ENCODE measurements at places on chromosomes 11 and 22. TPM values are rescaled to one million over a fixed set of nuclear protein-coding genes. Genes with fewer than 3 reads are reported as not detected.

- H3K27ac ChIP-seq, result no peak overlapping the region
- no peak overlapping the region for H3K4me3 ChIP-seq
- DNase-seq, result no peak
- H3K4me1 ChIP-seq, result peaks cover 10% of the 10 kb centered on the region
- no peaks in the 10 kb centered on the region for H3K27me3 ChIP-seq
Observed at GRCh38 chr22:36068776-36069344, 40.2 kb upstream of the RBFOX2 start.

GRCh38 chr11:38176686-38177322, 1578.8 kb upstream of the RAG2 start:
- no peak overlapping the region for H3K4me3 ChIP-seq
- no peaks in the 10 kb centered on the region for H3K27me3 ChIP-seq

GRCh38 chr22:25494774-25495173, 69.7 kb upstream of the GRK3 start:
- H3K27ac ChIP-seq, result no peak overlapping the region
- H3K27me3 ChIP-seq, result no peaks in the 10 kb centered on the region
- H3K4me3 ChIP-seq, result no peak overlapping the region
- no peak for DNase-seq

GRCh38 chr11:18669219-18669596, 29.4 kb upstream of the TMEM86A start:
- H3K4me3 ChIP-seq, result no peak overlapping the region
- H3K4me1 ChIP-seq, result no peaks in the 10 kb centered on the region
- peaks cover 21% of the 10 kb centered on the region for H3K27me3 ChIP-seq
- H3K36me3 ChIP-seq, result no peaks in the 10 kb centered on the region
- H3K27ac ChIP-seq, result no peak overlapping the region
- no peak for DNase-seq

GRCh38 chr11:44780940-44781631, 54.3 kb downstream of the TSPAN18 start:
- H3K27me3 ChIP-seq, result no peaks in the 10 kb centered on the region
- H3K4me3 ChIP-seq, result no peak overlapping the region
- peaks cover 25% of the 10 kb centered on the region for H3K4me1 ChIP-seq
- H3K27ac ChIP-seq, result no peak overlapping the region
- no peaks in the 10 kb centered on the region for H3K36me3 ChIP-seq

DNA sequence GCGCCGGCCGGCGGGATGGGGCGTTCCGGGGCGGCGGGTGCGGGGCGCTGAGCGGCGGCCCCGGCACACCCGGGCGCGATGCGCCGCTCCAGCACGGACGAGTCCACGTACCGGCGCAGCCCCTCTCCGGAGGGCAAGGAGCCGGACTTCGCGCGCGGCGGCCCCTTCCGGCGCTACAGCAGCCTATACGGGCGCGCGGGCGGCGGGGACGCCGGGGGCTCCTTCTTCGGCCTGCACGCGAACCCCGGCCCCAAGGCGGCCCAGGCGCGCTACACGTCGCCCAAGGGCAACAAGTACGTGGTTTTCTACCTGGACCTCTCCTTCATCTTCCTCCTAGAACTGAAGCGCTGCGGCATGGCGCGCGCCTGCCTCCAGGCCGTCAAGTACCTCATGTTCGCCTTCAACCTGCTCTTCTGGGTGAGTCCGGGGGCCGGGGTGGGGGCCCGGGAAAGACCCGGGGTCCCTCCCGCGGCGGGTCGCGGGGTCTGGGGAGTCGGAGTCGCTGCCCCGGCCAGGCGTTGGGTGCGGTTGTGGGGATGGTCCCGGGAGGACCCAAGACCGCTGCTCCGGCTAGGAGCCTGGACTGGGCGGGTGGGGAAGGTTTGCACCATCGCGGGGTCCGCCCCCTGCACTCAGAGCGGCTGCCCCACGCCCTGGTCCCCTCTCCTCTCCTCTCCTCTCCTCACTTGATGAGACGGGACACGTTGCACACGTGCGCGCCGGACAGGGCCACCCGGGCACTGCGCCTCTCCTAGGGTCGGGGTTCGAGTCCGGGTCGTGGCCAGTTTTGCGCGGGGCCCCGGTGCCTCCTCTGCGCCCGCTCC, 7.5 kb downstream of the TSPAN4 start:
- no peaks in the 10 kb centered on the region for H3K27me3 ChIP-seq
- H3K36me3 ChIP-seq, result no peaks in the 10 kb centered on the region
- no peak overlapping the region for H3K27ac ChIP-seq
- no peak for DNase-seq
- peaks cover 39% of the 10 kb centered on the region for H3K4me1 ChIP-seq

DNA sequence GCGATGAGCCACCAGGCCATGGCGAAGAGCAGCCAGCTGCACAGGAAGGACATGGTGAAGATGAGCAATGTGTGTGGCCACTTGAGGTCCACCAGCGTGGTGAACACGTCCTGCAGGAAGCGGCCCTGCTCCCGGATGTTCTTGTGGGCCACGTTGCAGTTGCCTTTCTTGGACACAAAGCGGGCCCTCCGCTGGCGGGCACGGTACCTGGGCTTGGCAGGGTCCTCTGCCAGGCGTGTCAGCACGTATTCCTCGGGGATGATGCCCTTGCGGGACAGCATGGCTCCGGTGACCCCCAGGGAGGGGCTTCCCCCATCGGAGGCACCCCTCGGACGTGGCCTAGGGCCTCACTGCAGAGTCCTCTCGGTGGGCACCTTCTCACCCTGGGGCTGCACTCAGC, 648 bp downstream of the KCNJ11 start:
- H3K4me1 ChIP-seq, result peaks cover 3% of the 10 kb centered on the region
- H3K4me3 ChIP-seq, result no peak overlapping the region
- peaks cover 23% of the 10 kb centered on the region for H3K27me3 ChIP-seq
- no peak overlapping the region for H3K27ac ChIP-seq

DNA sequence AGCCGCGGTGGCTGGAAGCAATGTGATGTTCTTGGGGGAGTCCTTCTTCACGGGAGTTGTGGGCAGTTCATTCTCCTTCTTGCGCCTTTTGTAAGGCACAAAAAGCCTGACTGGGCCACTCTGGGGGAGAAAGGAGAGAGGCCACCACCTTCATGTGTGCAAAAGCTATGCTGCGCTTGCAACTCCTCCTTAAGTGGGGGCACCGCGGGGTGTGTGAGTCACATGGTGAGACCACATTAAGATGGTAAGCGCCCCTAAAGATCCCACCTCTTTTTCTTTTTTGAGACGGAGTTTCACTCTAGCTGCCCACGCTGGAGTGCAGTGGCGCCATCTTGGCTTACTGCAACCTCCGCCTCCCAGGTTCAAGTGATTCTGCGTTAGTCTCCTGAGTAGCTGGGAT, 14.1 kb downstream of the DEAF1 start:
- no peak for DNase-seq
- no peaks in the 10 kb centered on the region for H3K27me3 ChIP-seq

DNA sequence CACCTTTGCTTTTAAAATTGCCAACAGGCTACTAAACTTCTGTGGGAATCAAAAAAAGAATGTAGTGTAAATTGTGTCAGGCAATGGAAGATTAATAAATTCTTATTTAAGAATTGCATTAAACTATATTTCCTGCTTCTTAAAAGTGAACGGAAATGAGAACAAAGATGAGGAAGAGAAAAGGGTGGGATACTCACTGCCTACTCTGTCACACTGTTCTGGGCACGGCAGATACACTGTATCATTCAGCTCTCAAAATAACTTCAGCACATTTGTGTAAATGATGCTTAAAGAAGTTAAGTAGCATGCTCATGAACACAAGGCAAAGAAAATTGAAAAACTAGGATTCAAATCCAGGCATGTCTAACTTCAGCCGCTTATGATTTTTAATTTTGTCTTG, 218.7 kb downstream of the DCDC1 start:
- no peaks in the 10 kb centered on the region for H3K4me1 ChIP-seq
- no peak for DNase-seq
- H3K36me3 ChIP-seq, result no peaks in the 10 kb centered on the region
- no peak overlapping the region for H3K27ac ChIP-seq

DNA sequence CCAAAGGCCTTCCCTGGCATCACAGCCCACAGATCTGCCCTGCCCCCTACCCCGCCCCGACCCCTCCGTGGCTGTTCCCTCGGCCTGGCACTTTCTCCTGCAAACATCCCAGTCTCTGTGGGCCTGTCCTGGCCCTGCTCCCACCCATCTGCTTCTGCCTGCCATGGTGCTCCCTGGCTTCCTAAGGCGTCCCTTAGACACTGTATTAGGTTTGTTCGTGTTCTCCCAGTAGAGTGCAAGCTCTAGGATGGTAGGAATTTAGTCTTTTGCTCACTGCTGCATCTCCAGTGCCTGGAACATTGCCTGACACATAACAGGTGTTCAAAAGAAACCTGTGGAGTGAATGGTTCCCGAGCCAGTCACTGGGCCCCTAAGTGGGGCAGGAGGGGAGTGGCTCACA, 69.6 kb upstream of the PITPNB start:
- peaks cover 26% of the 10 kb centered on the region for H3K36me3 ChIP-seq
- peak overlapping the region; percentile 47 for H3K27ac ChIP-seq
- peaks cover 41% of the 10 kb centered on the region for H3K4me1 ChIP-seq
- H3K27me3 ChIP-seq, result no peaks in the 10 kb centered on the region

- no peak overlapping the region for H3K4me3 ChIP-seq
- H3K4me1 ChIP-seq, result no peaks in the 10 kb centered on the region
- DNase-seq, result no peak
- peaks cover 17% of the 10 kb centered on the region for H3K27me3 ChIP-seq
Observed at GRCh38 chr11:60193687-60194433, 11.0 kb upstream of the MS4A6A start.

GRCh38 chr11:94721565-94722292, 46.4 kb upstream of the AMOTL1 start:
- H3K4me1 ChIP-seq, result no peaks in the 10 kb centered on the region
- H3K36me3 ChIP-seq, result no peaks in the 10 kb centered on the region
- no peak overlapping the region for H3K27ac ChIP-seq

- no peaks in the 10 kb centered on the region for H3K4me1 ChIP-seq
- no peak for DNase-seq
- H3K27ac ChIP-seq, result no peak overlapping the region
- H3K4me3 ChIP-seq, result no peak overlapping the region
Observed at GRCh38 chr11:100220801-100221200, 466.3 kb upstream of the ARHGAP42 start.

DNA sequence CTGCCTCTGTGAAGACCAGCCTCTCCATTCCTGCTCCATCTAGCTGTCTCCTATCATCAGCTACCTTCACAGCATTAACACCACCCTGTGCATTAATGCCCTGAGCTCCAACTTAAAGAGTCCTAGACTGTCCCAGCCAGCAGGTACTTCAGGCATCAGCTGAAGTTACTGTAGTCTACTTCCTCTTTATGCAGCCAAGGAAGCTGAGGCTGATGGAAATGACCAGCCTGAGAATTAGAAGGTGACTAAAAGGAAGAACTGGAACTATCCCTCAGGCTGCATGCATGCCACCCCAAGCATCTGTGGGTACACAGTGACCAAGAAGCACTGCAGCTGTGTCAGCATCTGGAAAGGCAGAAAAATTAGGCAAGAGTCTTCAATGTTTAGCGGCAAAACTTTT, 28.2 kb downstream of the MS4A10 start:
- peaks cover 12% of the 10 kb centered on the region for H3K27me3 ChIP-seq
- H3K4me3 ChIP-seq, result no peak overlapping the region
- no peaks in the 10 kb centered on the region for H3K36me3 ChIP-seq
- no peak for DNase-seq
- no peak overlapping the region for H3K27ac ChIP-seq

GRCh38 chr22:17575151-17575550, 11.9 kb downstream of the SLC25A18 start:
- H3K4me1 ChIP-seq, result peaks cover 33% of the 10 kb centered on the region
- H3K27ac ChIP-seq, result no peak overlapping the region
- H3K4me3 ChIP-seq, result no peak overlapping the region
- H3K27me3 ChIP-seq, result no peaks in the 10 kb centered on the region
- no peaks in the 10 kb centered on the region for H3K36me3 ChIP-seq
- no peak for DNase-seq

DNA sequence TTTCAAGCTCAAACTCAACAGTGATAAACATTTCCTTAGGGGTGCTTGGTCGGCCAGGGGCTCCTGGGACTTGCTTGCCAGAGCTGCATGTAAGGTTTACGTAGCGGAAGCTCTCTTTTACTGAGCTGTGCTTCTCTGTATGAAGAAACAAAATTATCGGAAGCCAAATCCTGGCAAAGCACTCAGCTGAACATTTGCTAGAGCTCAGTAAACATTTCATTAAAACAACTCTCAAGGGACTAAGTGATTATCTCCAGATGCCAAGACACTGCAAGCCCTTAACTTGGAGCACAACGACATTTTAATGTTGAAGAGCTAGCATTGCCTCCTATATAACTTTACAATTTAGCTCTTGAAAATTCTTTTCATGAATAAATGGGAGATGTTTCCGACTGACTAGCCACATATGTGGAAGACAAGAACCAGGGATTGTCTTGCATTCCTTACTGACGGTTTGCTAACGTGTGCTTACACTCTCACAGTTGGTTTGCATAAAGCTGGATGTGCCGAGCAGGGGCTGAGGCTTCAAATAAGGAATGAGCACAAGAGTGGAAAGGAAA, 43.4 kb downstream of the SCUBE2 start:
- no peak overlapping the region for H3K4me3 ChIP-seq
- no peak overlapping the region for H3K27ac ChIP-seq
- no peak for DNase-seq
- peaks cover 13% of the 10 kb centered on the region for H3K4me1 ChIP-seq

Gene RAPSN
- 0.42 TPM for total RNA-seq

Gene CAPN5
- total RNA-seq, result 12.8 TPM

Gene MAPK12
- 24.8 TPM for total RNA-seq

Gene MS4A4A
- not detected for total RNA-seq

Gene MGAT3
- 9.4 TPM for total RNA-seq

Gene BRSK2
- 1.9 TPM for total RNA-seq

Gene SNX32
- 4.1 TPM for total RNA-seq

Gene MYRF
- total RNA-seq, result 0.47 TPM

Gene CABP7
- not detected for total RNA-seq
